ENCODE measurements at places on chromosomes 16 and 17.

DNA sequence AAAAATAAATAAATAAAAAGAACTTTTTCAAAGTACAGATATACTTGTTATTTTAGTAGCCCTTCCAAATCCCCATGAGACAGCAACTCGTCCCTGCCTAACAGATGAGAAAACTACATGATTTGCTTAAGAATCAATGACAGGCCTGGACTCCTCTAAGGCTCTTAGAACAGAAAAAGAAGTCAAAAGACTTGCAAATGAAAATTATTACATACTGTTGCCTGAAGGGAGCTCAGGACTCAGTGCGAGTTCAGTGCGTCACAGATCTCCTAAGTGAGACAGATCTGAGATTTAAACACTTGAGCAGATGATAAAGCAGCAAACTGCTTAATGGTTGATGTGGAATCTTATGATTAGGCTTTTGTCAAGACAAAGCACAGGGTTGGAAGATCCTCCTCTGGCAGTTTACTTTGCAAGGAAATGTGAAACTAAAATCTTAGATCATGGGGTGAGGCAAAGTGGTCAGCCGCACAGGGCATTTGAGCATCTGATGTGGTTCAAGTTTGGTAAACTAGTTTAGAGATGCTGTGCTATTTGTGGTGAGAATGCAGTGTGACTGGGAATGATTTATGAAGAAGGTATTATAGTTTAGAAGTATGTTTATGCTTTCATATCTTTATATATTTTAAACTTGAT, 138.1 kb downstream of the TRIM37 start:
- DNase-seq, result no peak

DNA sequence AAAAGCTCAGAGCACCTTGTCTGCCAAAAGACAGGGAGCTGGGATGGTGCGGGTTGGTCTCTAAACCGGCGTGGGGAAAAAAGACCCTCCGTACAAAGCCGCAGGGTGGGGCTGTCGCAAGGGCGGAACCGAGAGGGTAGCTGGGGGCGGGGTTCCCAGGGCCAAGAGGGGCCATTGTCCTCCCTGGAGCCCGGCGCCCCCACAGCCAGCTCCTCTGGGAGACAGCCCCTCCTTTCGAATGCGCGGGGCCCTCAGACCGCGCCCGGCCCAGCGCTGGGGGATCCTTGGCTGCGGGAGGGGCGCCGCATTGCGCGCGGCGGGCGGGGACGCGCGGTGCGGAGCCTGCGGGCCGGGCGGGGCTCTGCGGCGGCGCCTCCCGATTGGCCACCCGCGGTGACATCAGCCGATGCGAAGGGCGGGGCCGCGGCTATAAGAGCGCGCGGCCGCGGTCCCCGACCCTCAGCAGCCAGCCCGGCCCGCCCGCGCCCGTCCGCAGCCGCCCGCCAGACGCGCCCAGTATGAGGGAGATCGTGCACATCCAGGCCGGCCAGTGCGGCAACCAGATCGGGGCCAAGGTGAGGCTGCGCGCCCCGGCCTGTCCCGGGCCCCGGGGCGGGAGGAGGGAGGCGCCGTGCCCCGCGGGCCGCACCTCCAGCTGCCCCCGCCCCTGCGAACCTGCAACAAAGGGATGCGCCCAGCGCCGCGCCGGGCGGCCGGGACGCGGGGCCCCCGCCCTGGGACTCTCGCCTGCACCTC, at the start of gene TUBB3:
Gene TUBB3 (plus strand): TSS at position 459 of the 756 bp plus-strand sequence. CDS start 60 bp downstream, at position 519.
- DNase-seq, result peak; percentile 61

GRCh38 chr17:63911657-63912100, 621 bp upstream of the CSHL1 start:
- DNase-seq, result peak; percentile 54

GRCh38 chr17:80492343-80493136, 16.1 kb upstream of the NPTX1 start:
- DNase-seq, result no peak

GRCh38 chr16:48831076-48831722, 221.2 kb upstream of the N4BP1 start:
- no peak for DNase-seq

DNA sequence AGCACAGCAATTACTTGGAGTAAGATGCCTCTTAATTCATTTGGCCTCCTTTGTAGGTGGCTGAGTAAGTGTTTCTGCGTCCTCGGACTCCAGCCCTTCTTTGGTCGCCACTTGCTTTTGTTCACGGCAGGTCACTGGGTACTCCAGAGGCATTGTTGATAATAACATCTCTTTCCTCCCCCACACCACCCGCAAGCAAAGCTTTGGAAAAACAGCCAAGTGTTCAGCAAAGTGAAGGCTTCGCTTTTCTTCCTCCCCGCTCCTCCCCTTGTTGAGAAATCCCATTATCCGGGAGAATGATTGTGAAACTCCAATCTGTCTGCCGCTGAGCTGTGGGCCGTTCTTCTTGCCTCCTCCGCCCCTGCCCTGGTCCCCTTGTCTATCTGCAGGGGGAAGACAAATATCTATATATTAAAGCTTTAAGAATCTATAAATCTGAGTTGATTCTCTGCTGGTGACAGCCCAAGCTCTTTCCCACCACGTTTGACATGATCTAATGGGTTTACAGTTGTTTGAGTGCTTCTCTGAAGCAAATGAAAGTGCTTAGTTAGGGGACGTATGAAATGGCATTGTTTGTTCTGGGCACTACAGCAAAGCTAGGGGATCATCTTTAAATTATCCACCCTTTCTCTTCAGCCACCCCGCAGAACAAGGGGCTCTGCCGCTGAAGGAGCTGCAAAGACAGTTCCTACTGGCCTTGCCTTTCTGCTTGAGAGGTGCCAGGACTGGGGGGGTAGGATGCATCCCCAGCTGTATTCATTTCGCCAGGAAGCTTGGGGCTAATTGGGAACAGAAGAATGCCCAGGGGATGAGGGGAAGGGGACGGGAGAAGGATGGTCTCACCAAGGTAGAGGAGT, 167.1 kb downstream of the CCDC182 start:
- DNase-seq, result no peak

- DNase-seq, result no peak
Observed at GRCh38 chr16:56842133-56842532, 22.9 kb upstream of the SLC12A3 start.

GRCh38 chr16:77877712-77878347, 89.5 kb downstream of the VAT1L start:
- no peak for DNase-seq

- DNase-seq, result no peak
Observed at GRCh38 chr17:44209786-44210341, 9.6 kb downstream of the UBTF start.

DNA sequence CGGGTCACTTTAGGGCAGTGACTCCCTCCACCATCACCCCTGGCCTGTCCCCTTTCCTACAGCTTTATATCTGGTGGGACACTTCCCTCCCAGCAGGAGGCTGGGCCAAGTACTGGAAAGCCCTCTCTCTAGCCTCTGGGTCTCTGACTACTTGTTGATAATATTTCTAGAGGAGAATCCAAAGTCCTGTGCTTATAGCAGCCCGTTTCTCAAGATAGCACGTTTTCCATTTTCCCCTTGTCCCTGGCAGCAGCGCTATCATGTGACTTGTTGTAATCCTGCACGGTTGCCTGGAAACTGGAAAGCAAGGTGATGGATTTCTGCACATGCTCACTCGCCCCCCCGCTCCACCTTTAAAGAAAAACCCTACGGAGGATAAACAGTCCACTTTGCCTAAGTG, 3.3 kb upstream of the AXIN2 start:
- DNase-seq, result no peak

GRCh38 chr16:19854543-19854876, 30.1 kb downstream of the GPRC5B start:
- no peak for DNase-seq

DNA sequence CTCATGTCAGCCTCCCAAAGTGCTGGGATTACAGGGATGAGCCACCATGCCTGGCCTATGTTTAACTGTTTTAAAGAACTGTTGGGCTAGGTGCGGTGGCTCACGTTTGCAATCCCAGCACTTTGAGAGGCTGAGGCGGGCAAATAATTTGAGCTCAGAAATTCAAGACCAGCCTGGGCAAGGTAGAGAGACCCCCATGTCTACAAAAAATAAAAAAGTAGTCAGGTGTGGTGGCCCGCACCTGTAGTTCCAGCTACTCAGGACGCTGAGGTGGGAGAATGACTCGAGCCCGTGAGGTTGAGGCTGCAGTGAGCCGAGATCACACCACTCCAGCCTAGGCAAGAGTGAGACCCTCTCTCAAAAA, 1.9 kb upstream of the ITGAL start:
- DNase-seq, result no peak

DNA sequence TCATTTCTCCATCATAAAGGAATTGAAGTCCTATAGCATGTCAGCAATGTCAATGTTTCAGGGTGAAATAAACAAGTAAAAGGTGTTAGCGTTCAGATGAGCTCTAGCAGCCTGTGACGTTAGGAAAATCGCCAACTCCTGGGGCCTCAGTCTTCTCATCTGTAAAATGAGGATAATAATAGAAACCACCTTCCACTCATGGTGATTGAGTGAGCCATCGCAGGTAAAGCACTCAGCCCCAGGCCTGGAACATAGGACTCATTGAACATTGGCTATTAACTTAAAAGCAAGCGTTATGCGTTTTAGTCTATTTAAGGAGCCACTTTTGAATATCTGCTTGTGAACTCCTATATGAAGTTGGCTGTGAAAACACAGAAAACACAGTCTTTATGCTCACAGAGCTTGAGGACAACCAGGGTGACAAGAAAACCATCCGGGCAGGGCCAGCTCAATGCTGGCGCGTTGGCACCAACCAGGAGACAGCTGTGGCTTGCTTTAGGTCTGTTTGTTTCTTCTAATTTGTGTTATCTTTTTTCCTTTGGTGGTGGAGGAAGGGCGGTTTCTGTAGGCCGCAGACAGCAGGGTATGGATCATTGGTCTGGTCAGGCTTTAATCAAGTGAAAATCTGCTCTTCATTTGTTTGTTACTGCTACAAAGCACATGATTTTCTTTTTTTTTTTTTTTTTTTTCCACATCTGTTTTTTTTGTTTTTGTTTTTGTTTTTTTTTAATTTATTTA, 35.7 kb upstream of the MED9 start:
- DNase-seq, result no peak

DNA sequence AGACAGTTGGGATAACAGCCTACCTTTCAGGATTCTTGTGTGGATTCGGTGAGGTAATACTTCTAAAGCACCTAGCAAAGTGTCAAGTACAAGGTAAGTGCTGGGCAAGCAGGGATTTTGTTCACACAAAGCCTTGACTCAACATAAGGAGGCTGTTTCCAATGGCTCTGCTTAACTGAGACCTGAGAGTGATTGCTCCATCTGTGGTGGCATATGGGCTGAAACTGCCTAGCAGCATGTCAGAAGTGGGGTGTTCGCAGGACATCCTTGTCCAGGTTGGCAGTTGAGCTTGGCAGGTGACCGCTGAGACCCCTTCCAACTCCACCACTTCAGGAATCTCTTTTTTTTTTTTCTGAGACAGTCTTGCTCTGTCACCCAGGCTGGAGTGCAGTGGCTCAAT, 19.8 kb downstream of the IL4R start:
- DNase-seq, result no peak

DNA sequence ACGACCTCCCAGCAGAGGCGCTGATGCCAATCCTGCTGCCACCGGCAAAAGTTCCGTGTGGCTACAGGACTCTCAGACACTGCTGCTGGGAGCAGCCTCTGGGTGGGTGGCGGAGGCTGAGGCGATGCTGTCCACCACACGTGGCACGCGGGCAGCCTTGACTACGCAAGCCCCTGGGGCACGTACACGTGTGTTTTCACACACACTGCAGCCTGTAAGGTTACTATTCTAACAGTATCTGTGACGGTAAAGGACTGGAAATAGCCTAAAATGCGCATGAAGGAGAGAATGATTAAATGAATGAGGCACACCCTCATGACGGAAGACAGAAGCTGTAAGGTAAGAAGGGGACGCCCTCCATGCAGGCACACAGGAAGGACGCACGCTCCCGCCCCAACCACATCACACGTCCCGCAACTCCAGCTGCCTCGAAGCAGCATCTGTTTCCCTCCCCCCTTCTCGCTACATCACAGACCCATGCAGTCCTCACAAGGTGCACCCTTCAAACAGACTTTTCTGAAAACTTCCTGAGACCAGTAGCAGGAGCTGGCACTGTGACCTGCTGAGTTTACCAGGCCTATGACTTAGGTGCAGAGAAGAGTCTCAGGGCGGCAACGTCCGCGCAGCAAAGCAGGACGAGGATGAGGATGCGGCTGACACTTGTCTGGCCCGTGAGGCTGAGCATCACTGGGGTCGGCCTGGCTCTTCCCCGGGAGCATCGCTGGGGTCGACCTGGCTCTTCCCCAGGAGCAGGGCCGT, 28.7 kb upstream of the FASN start:
- DNase-seq, result peak; percentile 97

- no peak for DNase-seq
Observed at GRCh38 chr17:31512104-31512740, 120.7 kb downstream of the RAB11FIP4 start.

- DNase-seq, result no peak
Observed at GRCh38 chr16:56931271-56931891, 561 bp upstream of the HERPUD1 start.

DNA sequence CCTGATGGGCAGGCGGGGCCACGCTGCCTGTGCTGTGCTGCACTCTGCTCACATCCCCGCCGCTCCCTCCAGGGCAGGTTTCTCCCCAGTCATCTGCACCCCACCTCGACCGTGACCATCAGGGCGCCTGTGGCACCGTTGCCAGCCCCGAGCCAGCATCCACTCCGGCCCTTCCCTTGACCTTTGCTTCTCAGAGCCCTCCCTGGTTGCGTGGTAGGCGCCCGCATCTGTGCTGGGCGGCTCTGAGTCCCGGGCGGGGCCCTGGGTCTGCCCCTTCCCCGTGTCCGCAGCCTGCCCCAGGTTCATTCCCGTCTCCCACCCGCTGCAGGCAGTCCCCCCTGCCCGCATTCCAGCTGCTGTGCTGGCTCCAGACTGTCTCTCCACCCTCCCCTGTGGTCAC, 33.2 kb downstream of the ZNF750 start:
- DNase-seq, result no peak

DNA sequence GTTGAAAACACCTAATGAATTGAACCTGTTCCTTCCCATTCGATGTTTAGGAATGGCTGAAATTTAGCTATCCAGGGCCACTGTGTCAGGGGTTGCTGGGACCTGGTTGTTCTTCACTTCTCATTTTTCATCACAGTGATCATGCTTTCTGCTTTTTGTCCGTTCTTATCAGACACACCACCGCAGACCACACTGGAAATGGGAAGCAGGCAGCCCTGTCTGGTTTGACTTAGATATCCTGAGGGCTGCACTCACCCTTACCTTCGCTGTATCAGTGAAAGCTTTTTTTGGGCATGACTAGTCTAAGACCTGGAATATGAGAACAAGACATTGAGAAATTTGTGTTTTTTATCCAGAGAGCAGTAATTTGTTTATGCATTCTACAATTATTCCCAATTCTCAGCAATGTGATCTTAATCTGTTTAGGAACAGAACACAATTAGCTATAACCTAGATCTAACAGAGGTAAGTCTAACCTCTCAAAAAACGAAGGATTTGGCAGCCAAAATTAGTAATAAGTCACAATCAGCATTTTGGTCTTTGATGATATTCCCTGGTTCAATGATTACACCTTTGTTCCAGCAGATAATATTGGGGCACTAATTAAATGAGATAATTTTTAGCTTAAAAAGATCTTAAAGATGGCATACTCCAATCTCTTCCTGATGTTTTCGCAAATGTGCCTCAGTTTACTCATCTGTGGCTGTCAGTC, 126.0 kb upstream of the GOT2 start:
- no peak for DNase-seq
